ENCODE measurements at places on chromosomes 1 and 21. TPM values are rescaled to one million over a fixed set of nuclear protein-coding genes. Genes with fewer than 3 reads are reported as not detected.

Gene TSSK3
- total RNA-seq, result 1.1 TPM

Gene CLCA2
- 1.8 TPM for total RNA-seq

Gene GJA5
- 0.37 TPM for total RNA-seq

Gene GBP3
- 17.3 TPM for total RNA-seq

Gene RAVER2
- total RNA-seq, result 7.4 TPM

Gene LRRC38
- not detected for total RNA-seq

Gene ARHGEF19
- 2.6 TPM for total RNA-seq

Gene RIPPLY3
- not detected for total RNA-seq

Gene HMGN1
- total RNA-seq, result 149 TPM

Gene LCE1D
- total RNA-seq, result not detected

Gene TTLL10
- total RNA-seq, result not detected

Gene SLAMF1
- total RNA-seq, result not detected

Gene DTL
- 12.1 TPM for total RNA-seq

Gene OR2L8
- not detected for total RNA-seq

Gene FAM72B
- 5.3 TPM for total RNA-seq

Gene C21orf58
- 5.9 TPM for total RNA-seq

Gene PDPN
- total RNA-seq, result 0.59 TPM

Gene CHODL
- under 0.01 TPM for total RNA-seq

Gene NUDT4B
- total RNA-seq, result 23.9 TPM

Gene FCGR2B
- total RNA-seq, result not detected

Gene E2F2
- total RNA-seq, result 2.2 TPM

Gene VSIG8
- not detected for total RNA-seq
